EH (cell line): ENCODE measurements at places on chromosomes 12 and 14.

- no peak for DNase-seq
Measured at GRCh38 chr14:51512316-51512715, 139.4 kb upstream of the FRMD6 start.

- DNase-seq: no peak
Measured at GRCh38 chr14:33880330-33880729, 70.5 kb downstream of the EGLN3 start.

- no peak for DNase-seq
Measured at GRCh38 chr14:53570411-53571387, 385.9 kb downstream of the BMP4 start.

- DNase-seq: no peak
Measured at GRCh38 chr12:113276306-113276705, 55.0 kb downstream of the TPCN1 start.

GRCh38 chr12:131106349-131106941 lies 152.7 kb downstream of the ADGRD1 start:
- DNase-seq: no peak

- no peak for DNase-seq
Measured at GRCh38 chr14:85301506-85301905, 228.4 kb upstream of the FLRT2 start.

GRCh38 chr12:50747817-50748216 lies 16.1 kb upstream of the ATF1 start:
- DNase-seq: no peak
